Fibroblast of skin of left quadriceps (primary cell): ENCODE measurements at places on chromosomes 5 and 9.

GRCh38 chr9:134381671-134382516, 55.6 kb downstream of the RXRA start:
- no peak for DNase-seq

DNA sequence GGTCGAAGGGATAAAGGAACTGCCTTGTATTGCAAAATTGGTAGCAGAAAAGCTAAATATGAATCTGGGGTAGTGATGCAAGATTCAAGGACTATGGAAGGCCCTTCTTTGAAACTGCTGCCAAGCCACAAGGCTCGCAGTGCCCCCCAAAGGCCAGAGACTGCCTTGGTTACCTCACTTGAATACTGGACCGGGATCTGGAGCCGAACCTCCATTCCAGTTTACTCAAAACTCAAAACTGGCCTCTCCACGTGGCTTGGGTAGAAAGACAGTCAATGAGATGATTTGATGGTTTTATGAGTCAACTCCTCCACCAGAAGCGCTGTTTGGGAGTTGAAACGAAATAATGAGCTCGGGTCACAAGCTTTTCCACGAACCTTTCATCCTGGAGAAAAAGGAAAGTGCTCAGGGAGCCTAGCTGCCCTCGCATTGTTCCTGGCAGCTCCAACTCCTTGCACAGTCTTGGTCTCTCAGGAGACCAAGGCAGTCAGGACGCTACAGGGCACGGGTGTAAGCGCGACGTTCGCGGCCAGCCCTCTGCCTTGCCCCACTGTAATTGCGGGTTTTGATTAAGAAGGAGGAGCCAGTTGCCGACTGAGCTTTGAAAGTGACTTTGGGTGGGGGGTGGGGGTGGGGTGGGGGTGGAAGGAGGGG, 2.8 kb downstream of the ST8SIA4 start:
- DNase-seq = no peak

- no peak for DNase-seq
Measured at GRCh38 chr5:59042201-59043055, 459.6 kb downstream of the RAB3C start.

GRCh38 chr5:144487761-144488160, 317.1 kb downstream of the KCTD16 start:
- DNase-seq = no peak

DNA sequence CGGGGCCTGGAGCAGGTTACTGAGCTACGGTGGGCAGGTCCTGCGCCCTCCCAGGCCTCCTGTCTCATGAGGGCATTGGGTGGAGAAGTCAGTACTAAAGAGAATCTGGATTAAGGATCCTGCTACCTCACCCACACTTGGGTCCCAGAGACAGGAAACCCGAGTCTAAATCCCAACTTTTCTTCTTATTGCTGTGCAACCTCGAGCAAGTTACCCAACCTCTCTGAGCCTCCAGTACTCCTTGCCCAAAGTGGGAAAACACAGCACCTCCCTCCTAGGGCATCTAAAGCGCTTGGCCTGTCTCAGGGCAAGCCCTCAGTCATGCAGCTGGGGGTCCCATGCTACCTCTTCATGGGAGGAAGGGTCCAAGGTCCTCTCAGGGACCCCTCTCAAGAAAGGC, 28.2 kb downstream of the ASS1 start:
- no peak for DNase-seq
